ENCODE measurements at places on chromosomes 12 and 14.

GRCh38 chr12:57096099-57096572 lies 7.2 kb downstream of the NAB2 start:
- peak; percentile 31 for DNase-seq

GRCh38 chr12:66662729-66663128 lies 16.1 kb downstream of the GRIP1 start:
- DNase-seq: peak; percentile 78

GRCh38 chr14:76168531-76168930 lies 16.8 kb downstream of the GPATCH2L start:
- peak; percentile 5 for DNase-seq

DNA sequence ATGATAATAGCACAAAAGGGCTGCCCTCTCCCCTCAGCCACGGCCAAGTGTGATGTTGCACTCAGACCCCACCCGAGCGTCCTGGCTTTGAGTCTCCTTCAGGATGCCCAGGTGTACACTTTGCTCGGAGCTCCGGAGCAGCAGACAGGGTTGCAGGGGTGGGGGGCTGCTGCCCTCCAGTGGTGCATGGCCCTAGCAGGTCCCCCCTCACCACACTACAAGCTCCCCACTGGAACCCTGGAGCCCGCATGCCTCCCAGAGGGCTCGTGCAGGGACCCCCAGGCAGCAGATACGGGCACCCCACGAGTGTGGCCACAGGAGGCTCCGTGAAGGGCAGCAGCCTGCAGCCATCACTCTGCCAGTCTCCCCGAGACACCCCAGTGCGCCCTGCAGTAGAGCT lies 69.9 kb upstream of the C14orf180 start:
- DNase-seq: no peak

DNA sequence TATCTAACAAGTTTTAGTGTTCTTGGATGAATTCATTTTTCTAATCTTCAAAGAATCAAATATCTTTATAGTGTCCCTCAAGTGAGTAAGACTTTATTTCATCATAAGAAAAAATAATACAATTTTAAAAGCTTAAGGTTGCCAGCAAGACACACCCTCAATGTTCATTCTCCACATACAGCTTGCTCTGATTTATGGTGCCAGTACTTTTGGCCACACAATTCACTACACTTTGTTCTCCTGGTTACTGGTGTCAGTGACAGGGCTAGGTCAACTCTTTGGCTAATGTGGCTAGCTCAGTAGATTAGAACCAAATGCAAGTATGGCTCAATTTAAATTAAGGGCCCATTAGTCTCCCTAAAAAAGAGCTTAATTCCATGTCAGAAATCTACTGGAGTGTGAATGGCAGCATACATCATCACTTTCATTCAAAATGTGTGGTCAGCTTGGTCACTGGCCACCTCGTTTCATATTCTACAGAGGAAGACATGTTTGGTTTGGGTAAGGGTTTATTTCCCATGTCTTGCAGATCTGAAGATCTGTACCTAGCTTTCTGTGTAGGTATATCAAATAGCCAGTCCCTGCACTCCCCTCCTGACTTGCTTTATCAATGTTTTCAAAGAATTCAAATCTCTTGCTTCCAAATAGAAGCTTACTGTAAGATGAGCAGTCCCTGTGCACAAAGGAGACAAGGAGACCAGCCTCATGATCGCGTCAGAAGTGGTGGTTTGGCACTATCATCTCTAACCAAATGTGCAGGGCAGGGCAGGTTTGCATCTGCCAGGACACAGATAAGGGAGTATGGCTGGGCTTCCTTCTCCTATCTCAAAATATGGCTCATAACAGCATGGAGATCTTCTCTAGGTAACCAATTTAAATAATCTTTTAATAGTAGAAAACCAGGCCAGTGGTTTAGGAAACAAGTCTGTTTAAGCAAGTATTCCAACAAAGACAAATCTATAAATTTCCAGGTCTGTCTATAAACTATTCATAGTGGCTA lies 31.3 kb downstream of the HECTD4 start:
- DNase-seq: no peak

DNA sequence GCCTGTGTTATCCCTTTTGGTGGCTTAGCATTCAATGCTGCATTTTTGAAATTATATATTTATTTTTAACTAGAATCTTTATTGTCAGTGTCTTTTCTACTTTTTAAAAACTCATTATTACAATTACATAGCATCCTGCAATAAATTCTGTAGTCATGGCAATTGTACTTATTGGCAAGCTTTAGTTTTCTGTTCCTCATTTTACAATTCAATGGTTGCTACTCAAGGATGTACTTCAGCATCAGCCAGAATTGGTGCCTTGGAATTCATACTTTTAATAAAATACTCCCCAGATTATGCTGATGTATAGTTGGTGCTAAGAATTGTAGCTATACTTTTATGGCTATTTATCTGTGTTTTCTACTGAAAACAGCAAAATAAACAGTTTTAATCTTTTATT lies 1756.8 kb upstream of the SEL1L start:
- DNase-seq: no peak

DNA sequence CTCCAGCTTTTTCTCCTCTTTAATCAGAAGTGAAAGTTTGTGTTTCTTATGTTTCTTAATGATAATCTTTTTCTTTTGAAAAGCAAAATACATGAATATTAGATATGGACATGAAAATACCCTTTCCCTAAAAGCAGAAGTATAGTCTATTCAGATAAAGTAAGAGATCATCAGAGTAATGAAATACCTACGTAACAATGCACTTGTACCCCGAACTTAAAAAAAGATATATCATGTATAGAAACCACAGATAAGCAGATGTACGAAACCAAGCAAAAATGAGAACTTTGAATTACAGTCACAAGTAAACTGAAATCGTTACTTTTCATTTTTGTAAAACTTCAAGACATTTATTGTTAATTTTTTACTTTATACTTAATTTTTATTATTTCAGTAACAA lies 1.5 kb upstream of the GPR65 start:
- DNase-seq: no peak

GRCh38 chr12:31325524-31325875 lies 450 bp downstream of the SINHCAF start:
- DNase-seq: no peak

DNA sequence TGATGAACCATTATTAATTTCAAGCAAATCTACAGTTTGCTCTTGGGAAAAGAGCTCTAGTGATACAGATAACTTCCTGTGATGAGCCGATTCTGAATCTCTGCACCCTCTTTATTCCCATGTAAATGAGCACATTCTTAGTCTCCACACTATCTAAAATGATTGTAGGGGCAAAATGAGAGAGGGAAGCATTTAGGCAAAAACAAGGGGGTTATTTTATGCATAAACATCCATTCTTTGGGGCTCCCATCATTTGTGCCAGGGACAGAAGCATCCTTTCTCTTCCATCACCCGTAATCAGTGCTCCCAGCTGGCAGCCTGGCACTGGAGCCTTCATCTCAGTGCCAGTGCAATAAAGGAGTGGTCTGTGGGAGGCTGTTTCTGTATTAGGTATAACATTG lies 1.7 kb upstream of the GPD1 start:
- DNase-seq: no peak

DNA sequence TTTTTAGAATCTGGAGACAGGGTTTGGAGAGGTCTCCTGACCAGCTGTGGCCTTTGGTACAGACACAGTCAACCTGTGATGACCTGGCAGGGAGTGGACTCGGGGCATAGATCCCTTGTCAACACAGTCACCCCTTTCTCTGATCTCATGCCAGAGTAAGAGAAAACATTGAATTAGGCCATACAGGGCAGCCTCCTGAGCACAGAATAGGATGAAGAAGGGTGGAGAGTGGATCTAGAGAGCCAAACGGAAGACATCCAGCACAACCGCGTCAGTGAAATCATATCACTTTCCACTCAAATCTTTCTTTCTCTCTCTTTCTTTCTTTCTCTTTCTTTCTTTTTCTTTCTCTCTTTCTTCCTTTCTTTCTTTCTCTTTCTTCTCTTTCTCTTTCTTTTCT lies 145.9 kb upstream of the TBX3 start:
- DNase-seq: no peak

- no peak for DNase-seq
These were observed 154.0 kb upstream of the SSTR1 start for GRCh38 chr14:38053666-38054065.

DNA sequence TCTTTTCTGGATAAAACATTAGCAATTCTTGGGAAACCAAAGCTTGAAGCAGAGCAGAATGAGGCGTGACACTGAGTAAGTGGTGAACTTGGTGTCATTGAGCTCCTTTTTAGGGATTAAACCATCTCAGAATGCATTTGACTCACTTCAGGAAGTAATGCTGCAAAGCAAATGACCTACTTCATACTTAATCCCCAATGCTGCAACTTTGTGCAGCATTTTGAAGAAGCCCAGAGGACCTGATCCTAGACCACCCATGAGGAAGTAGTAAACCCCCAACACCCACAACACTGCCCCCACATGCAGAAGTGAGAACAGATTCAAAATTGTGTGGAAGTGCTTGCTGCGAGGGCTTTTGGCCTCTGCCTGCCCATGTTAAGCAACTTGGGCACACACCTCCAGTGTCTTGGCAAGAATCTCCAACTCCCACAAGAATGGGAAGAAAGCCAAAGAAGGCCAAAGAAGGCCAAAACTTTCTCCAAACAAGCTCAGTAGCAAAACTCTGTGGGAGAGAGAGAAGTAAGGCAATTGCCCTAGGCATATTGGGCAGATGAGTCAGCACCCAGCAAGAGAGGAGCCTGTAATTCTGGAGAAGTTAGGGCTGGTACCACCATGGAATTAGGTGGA lies 69.2 kb upstream of the ETV6 start:
- peak; percentile 86 for DNase-seq

- peak; percentile 57 for DNase-seq
These were observed 62.7 kb downstream of the GALNT4 start for GRCh38 chr12:89461649-89462612.

DNA sequence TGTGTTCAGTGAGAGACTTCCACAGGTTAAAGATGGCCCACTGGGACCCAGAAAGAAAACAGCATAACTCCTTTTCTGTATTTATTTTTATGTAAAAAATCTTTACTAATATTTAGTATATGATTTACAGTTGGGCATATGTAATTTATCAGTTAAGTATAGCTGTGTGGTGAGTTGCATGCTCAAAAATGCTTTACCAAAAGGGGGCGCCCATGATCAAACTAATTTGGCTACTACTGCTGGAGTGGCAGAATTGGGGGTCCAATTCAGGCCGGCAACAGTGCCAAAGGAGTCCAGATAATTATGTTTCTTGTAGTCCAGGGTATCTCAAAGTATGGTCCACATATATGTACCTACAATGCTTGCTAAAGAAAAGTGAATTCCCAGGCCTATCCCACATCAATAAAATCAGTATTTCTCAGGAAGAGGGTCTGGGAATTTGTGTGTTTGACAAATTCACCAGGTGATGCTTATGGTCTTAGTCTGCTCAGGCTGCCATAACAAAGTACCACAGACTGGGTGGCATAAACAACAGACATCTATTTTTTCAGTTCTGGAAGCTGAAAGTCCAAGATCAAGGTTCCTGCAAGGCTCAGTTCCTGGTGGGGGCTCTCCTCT lies 152.0 kb downstream of the KTN1 start:
- DNase-seq: peak; percentile 25

DNA sequence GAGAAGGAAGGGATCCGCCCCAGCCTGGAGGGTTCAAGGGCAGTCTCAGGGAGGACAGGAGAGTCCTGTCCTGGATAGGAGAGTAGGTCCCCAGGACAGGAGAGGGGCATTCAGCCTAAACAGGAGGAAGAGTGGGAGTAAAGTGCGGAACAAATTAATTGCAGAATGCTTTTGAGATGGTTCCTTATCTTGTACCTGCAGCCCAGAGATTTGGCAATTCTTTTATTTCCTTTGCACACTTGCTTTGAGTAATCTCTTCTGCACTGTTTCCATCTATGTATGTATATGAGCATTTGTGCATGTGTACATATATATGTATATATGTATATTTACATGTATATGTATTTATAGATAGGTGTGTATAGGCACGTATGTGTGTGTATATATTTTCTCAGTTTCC lies 22.7 kb downstream of the PLEK2 start:
- DNase-seq: no peak

GRCh38 chr12:121620333-121620891 lies 5.9 kb upstream of the ORAI1 start:
- DNase-seq: peak; percentile 17

- no peak for DNase-seq
These were observed 157.3 kb upstream of the DDHD1 start for GRCh38 chr14:53310412-53310811.

GRCh38 chr12:131044136-131044535 lies 90.4 kb downstream of the ADGRD1 start:
- DNase-seq: no peak

- no peak for DNase-seq
These were observed 40.9 kb downstream of the DAD1 start for GRCh38 chr14:22547948-22548750.

- DNase-seq: peak; percentile 13
These were observed 10.5 kb upstream of the ZDHHC22 start for GRCh38 chr14:77151918-77152588.

GRCh38 chr14:104520620-104521410 lies 58.7 kb upstream of the C14orf180 start:
- DNase-seq: no peak

DNA sequence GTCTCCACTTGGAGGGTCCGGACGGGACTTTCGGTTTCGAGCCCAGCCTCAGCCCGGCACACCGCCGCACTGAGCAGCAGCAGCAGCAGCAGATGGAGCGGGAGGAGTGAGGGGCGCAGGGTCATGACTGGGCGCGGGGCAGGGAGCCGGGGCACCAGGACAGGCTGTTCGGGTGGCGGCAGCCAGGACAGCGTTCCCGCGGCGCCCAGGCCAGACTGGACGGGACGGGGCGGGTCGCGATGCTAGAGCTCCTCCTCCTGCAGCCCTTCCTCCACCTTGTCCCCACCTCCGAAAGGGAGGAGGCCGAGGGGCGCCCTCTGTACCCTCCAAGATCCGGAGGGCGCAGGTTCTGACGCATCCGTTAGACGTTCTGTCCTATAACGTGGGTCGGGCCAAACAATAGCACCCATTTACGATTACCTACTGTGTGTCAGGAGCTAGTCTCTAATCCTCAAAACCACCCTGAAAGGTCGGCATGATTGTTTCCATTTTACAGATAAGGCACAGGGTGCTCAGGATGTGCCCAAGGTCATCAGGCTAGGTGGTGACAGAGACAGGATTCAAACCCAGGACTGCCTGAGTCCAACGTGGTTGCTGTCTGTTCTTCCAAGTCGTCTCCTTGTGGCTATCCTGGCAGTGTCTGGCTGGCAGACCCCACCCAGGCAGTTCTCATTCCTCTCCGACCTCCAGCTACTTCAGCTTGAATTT lies at the start of gene FKBP11:
TSS of gene FKBP11 (minus strand) at position 189 of the 708 bp plus-strand sequence. CDS start at position 125, 64 bp downstream.
- DNase-seq: peak; percentile 71

DNA sequence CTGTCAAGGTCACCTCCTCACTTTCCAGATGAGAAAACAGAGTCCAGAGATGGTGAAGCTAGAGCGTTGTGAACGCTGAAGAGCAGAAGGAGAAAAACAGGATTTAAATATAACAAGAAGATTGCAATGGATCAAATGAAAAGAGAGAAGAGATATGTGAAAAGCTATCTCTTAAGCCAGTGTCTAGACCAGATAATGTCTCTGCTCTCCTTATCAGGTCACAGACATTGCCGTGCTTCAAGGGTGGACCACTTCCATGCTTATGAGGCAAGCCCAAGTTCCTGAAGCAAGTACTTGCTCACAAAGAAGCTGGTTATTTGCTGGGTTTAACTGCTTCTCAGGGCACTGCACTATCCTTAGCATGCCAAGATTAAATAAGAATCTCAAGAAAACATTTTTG lies 31.6 kb upstream of the FRS2 start:
- no peak for DNase-seq

GRCh38 chr12:51630986-51631385 lies 40.0 kb downstream of the SCN8A start:
- DNase-seq: no peak

All from fibroblast of skin of right biceps (primary cell).